ENCODE measurements at places on chromosomes 6 and 20.

DNA sequence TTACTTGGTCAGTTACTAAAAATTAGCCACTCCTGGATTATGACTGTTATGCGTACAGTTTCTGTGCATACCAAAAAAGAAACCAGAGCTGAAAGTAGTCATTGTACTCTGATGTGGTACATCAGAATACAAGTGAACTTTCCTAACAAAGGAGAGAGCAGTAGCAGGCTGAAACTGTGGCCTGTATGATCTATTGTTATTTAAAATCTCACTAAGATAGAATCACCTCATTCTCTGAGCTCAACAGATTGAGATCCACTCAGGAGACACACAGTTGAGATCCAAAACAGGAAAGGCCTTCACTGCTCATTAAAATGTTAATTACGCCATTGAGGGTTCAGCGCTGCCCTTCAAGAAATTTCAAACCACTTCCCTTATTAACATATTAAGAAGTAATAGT lies 576.4 kb downstream of the LMBRD1 start:
- DNase-seq = no peak
- peaks cover 6% of the 10 kb centered on the region for H3K4me1 ChIP-seq
- no peak overlapping the region for H3K27ac ChIP-seq
- no peak overlapping the region for H3K4me3 ChIP-seq
- H3K36me3 ChIP-seq = no peaks in the 10 kb centered on the region
- H3K27me3 ChIP-seq = no peaks in the 10 kb centered on the region

GRCh38 chr20:58004146-58004545 lies 224.3 kb downstream of the ANKRD60 start:
- no peaks in the 10 kb centered on the region for H3K36me3 ChIP-seq
- H3K4me1 ChIP-seq = peaks cover 13% of the 10 kb centered on the region
- DNase-seq = no peak
- no peak overlapping the region for H3K4me3 ChIP-seq
- H3K27ac ChIP-seq = no peak overlapping the region

- H3K27ac ChIP-seq = peak overlapping the region; percentile 44
- H3K4me3 ChIP-seq = peak overlapping the region; percentile 25
- no peaks in the 10 kb centered on the region for H3K36me3 ChIP-seq
- DNase-seq = no peak
- H3K4me1 ChIP-seq = peaks cover 43% of the 10 kb centered on the region
Measured at GRCh38 chr20:25238319-25239037, 9.4 kb upstream of the PYGB start.

- H3K4me1 ChIP-seq = no peaks in the 10 kb centered on the region
- H3K36me3 ChIP-seq = no peaks in the 10 kb centered on the region
- no peak for DNase-seq
- peaks cover 5% of the 10 kb centered on the region for H3K27me3 ChIP-seq
- H3K4me3 ChIP-seq = no peak overlapping the region
Measured at GRCh38 chr6:39263303-39264037, 34.2 kb upstream of the KCNK5 start.

DNA sequence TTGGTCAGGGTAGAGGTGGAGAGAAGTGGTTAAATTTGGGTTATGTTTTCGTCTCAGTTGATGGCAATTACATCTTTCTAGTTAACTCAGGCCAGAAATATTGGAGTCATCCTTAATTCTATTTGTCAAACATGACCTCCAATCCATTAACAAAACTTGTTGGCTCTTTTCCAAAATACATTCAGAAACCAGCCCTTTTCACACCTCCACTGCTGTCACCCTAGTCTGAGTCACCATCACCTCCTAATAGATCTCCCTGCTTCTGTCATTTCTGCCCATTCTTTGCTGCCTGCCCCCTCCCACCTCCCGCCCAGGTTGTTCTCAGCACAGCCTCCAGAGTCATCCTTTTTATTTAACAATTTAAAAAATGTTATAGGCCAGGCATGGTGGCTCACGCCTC lies 3.0 kb upstream of the ABCF1 start:
- peaks cover 21% of the 10 kb centered on the region for H3K27me3 ChIP-seq
- H3K4me1 ChIP-seq = peaks cover 29% of the 10 kb centered on the region
- peaks cover 2% of the 10 kb centered on the region for H3K36me3 ChIP-seq
- no peak overlapping the region for H3K27ac ChIP-seq

DNA sequence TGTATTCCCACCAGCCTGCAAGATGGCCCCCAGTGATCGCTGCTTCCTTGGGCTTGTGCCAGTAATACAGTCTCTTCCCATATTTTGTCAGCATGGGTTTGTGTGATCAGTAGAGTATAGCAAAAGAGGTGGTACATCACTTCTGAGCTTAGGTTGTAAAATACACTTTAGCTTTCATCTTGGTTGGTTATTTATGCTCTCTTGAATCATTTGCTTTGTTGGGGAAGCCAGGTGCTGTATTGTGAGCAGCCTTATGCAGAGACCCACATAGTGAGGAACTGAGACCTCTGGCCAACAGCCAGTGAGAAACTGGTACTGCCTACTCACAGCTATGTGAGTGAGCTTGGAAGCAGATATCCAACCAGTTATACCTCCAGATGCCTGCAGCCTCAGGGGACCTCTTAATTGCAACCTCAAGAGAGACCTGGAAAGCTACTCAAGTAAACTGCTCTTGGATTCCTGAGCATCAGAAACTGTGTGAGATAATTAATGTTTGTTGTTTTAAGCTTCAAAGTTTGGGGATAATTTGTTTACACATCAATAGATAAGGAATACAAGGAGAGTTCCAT lies 229.3 kb downstream of the FARS2 start:
- H3K27ac ChIP-seq = no peak overlapping the region
- no peaks in the 10 kb centered on the region for H3K27me3 ChIP-seq
- H3K4me3 ChIP-seq = no peak overlapping the region
- DNase-seq = no peak
- H3K36me3 ChIP-seq = peaks cover 6% of the 10 kb centered on the region

- no peaks in the 10 kb centered on the region for H3K4me1 ChIP-seq
- H3K27me3 ChIP-seq = no peaks in the 10 kb centered on the region
- H3K27ac ChIP-seq = no peak overlapping the region
- DNase-seq = no peak
Measured at GRCh38 chr6:7189101-7189758, 81.5 kb downstream of the RREB1 start.

- peaks cover 40% of the 10 kb centered on the region for H3K4me1 ChIP-seq
- H3K4me3 ChIP-seq = no peak overlapping the region
- peaks cover 12% of the 10 kb centered on the region for H3K36me3 ChIP-seq
Measured at GRCh38 chr6:7593229-7593628, 3.2 kb downstream of the SNRNP48 start.

DNA sequence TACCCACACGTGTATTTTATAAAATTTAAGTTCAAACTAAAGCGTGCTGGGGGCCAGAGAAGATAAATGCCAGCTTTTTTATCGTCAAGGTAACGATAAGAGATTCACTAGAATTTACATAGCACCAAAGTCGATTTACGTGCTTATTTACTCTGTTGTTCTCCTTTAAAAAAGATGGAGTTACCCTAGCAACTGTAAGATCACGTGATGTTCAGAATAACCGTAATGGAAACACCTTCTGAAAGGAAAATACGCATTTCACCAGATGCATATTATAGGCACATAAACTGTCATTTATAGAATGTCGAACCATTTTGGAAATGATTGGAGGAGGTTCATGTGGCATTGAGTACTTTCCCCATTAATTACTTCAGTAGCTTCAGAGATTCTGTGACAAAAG lies 207.6 kb downstream of the TSHZ2 start:
- H3K4me3 ChIP-seq = no peak overlapping the region
- H3K4me1 ChIP-seq = peaks cover 4% of the 10 kb centered on the region
- H3K27me3 ChIP-seq = peaks cover 10% of the 10 kb centered on the region
- DNase-seq = no peak
- H3K36me3 ChIP-seq = no peaks in the 10 kb centered on the region
- no peak overlapping the region for H3K27ac ChIP-seq

Measured in neural crest cell (in vitro differentiated cells).